ENCODE measurements at places on chromosomes 13 and 19. TPM values are rescaled to one million over a fixed set of nuclear protein-coding genes. Genes with fewer than 3 reads are reported as not detected.

DNA sequence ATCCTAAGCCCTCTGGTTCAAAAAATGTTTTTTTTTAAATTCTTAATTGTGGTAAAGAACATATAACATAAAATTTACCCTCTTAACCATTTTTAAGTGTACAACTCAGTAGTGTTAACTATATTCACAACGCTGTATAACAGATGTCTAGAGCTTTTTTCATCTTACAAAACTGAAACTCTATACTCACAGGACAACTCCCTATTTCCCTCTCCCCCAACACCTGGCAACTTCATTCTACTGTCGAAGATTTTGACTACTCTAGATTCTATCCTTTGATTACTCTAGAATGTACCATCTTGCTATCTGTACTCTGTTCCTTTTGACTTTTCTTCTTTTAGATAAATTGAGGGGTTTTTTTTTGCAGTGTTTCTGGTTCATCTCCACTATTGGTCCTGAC is 200.4 kb downstream of the KLF12 start:
- no peak for DNase-seq

- DNase-seq: no peak
Observed at GRCh38 chr13:75934889-75935288, 298.8 kb downstream of the LMO7 start.

Gene ZBTB45
- 11.7 TPM for total RNA-seq

DNA sequence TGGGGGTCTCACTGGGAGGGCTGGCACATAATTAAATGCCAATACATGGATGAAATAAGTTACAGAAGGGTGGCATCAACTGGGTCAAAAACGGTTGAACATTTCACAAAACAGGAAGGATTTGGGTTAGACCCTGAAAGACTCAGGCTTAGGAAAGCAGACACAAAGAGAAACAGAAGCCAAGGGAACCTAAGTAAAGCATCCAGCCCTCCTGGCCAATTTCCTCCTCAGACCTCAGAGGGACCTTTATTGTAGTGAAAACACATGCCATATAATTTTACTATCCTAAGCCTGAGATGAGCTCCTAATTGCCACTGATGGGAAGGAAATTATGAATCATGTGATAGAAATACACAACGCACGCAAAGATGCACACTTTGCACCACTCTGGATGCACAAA is 12.1 kb upstream of the CEACAM3 start:
- DNase-seq: no peak

Gene CRLF1
- total RNA-seq: 66.7 TPM
